Inflammatory macrophage treated with lipopolysaccharide for 4 hours (primary cell): ENCODE measurements at places on chromosomes 7 and 10.

GRCh38 chr7:117458977-117459583, 20.7 kb upstream of the CFTR start:
- DNase-seq = peak; percentile 34

- peak; percentile 94 for DNase-seq
Observed at GRCh38 chr10:19638182-19638895, 177.9 kb upstream of the PLXDC2 start.

GRCh38 chr7:6294839-6295238, 22.4 kb upstream of the CYTH3 start:
- DNase-seq = no peak

DNA sequence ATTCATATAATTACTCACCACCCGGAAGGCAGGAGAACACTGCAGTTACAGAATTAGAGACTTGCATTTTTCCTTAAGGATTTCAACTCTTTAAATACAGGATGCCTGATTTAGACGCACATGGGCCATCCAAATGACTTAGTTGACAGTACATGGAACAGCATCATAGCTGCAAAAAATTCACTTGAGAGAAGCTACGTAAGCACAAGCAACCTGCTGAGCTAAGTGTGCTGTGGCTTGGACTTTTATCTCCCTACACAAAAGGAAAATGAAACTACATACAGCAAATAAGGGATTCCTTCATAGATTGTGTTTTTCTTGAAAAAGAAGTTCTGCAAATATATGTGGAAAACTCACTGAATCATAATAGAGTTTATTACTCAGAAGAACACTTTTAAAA, 152.6 kb downstream of the POU6F2 start:
- no peak for DNase-seq

GRCh38 chr10:4775808-4776207, 50.2 kb upstream of the AKR1E2 start:
- DNase-seq = no peak

DNA sequence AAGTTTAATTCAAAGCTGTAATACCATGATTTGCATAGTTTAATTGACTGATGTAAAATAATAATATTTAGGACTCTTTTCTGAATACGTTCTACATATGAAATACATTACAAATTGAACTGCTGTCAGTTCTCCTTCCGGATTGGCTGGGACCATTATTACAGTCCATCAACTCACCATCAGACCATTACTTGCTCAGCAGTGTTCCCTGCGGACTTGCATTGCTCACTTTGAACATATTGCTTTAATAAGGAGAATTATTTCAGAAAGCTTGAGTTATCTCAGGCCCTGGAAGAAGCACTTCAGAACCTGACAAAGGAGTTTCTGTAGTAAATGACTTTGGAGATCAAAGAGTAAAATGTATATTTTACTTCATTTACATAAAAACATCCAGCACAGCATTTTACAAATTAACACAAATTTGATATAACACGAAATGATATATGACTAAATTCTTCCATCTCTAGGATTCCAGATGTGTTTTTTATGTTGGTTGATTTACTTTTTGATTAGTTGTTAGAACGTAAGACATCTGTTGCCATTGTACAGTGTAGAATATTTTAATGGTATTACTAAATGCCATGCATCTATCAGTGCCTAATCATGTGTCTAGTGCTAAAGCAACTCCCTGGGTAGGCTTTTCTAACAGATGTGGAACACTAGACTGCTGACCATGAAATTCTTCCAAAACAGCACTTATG, 418.5 kb upstream of the SEMA3A start:
- no peak for DNase-seq

GRCh38 chr7:37732888-37733287, 49.3 kb downstream of the GPR141 start:
- no peak for DNase-seq

DNA sequence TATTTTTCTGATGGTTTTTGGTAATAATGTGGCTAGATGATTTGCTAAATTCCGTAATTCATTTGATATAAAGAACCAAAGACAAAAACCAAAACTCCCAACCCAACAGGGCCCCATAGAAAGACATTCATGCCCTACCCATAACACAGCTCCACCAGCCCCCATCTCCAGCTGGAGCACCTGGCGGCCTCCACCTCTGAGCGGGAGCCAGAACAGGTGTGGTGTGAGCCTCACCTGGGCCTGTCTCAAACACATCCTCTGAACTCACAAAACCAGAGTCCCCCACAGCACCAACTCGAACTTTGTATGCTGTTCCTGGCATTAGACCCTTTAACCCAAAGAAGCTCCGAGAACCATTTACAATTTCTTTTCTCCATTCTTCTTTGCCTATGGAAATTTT, 36.5 kb upstream of the LAMB4 start:
- DNase-seq = no peak

- DNase-seq = peak; percentile 32
Observed at GRCh38 chr10:12600652-12601051, 251.3 kb downstream of the CAMK1D start.

DNA sequence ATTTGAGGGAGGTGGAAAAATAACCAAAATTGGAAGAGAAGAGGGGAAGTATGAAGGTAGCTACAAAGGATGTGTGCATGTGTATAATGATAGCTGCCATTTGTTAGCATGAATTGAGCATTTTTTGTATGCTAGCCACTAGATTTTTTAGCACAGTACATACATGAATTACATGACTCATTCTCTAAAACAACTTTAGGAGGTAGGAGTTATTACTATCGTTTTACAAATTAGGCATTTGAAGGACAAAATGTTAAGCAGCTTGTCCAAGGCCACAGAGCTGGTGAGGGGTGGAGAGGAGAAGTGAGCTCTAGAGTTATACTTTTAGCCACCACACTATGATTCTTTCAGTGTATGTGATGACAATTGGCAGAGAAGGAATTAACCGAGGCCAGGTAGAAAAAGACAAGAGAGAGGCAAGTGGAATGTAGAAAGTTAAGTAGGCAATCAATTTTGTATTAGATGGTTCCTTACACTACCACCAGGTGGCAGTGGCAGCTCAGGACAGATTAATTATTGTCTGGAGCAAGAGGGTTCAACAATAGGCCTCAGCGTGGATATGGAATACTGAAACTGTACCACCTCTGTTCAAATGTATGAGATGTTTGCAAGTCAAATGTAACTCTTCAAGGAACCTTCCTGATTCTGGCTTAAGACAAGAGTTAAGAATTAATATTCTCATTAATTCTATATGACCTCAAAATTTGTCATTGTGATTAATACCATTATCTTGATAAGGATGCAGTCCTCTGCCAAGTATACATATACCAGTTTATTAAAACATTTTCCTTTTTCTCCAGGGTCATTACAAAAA, 128.0 kb downstream of the MBL2 start:
- peak; percentile 44 for DNase-seq

DNA sequence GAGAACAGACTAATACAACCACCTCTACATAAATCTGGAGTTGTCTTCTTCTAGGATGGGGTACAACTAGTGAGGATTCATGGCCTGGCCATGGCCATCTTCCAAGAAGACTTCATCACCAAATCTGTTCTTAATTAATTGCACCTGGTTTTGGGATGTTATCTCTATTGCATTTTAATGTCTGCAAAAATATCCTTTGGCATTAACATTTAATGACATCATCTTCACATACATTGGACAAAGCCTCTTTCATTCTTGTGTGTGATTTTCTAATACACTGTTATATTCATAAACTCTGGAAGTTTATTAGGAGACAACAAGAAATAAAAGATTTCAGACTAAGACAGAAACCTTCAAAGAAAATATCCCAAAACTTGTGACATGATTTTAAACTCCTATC, 124.2 kb upstream of the ABCB5 start:
- no peak for DNase-seq

- no peak for DNase-seq
Observed at GRCh38 chr7:45099891-45100760, 11.4 kb upstream of the NACAD start.
